Upper lobe of right lung (tissue), 1 donor: ENCODE measurements at places on chromosomes 4 and X.
A peak's percentile ranks its signal among the peaks of the same experiment; 100 is the strongest.

DNA sequence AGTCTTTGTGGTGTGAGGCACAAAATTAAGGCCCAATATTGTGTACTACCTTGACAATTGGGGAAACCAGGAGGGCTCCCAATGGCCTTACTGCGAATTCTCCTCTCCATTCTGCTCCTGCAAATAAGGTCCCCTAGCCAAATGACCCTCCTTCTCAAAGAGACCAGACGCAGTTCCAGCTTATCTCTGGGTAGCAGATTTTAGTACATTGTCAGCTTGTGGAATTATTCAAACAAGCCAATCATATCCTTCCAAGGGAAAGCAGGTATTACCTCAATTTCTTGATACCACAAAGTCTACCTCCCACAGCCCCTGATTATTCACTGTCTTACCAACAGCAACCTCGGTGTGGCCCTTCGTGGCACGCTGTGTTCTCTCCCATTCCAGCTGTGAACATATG, 7.8 kb upstream of the ZBTB33 start:
- no peak for DNase-seq

GRCh38 chrX:27600686-27601085, 10.5 kb downstream of the DCAF8L2 start:
- no peak for DNase-seq

- DNase-seq: peak; percentile 64
Measured at GRCh38 chr4:151489462-151490203, 80.7 kb downstream of the FHIP1A start.

DNA sequence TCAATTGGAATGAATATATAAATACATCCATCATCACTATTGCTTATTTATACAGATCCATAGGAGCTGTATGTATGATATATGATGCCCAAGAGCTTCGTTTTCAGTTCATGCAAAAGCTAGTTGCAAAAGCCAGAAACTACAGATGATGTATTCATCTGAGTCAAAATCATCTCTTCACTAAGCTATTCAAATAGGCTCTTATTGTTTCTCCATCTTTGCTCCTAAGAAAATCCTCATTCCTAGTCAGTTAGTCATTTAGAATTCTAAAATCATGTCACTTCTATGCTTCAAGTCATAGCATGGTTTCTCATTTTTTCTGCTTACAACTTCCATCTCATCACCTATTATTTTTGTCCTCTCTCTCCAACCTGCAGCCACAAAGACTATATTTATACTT, 300.1 kb upstream of the TRAM1L1 start:
- no peak for DNase-seq

DNA sequence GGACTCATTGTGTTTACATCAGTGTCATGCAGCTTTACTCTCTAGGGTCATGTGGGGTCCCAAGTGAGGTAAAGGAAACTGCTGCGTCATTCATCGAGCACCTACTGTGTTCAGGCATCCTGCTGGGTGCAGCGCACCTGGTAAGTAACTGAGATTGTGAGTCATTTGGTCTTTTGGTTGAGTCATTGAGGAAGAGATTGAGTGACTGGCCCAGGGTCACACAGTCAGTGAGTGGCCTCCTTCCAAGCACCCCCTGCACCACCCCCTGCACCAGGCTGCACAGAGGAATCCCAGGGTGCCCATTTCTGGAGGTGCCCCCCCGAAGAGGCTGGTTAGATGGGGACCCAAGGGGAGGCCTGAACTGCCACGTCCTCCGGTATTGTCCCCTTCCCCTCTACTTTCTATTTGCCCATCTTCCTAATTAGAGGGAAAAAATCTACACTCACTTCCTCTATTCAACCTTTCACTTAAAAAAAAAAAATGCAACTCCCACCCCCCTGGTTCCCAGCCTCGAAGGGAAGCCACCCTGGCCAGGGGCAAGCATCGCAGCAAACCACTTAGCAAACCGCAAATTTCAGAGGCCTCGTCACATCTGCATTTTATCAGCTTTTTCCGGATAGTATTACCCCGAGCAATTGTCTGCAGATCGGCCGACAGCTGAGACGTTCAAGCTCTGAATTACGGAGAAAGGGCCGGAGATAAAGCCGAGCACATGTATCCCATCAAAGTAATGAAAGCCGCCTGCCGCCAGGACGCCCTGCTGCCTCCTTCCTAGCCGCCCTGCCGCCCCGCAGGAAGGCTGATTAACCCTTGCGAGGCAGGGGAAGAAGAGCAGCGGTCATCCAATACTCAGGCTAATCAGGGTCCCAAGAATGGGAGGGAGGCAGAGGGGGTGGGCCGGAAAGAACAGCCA, 96.3 kb upstream of the MSX1 start:
- DNase-seq: peak; percentile 12

GRCh38 chrX:100695302-100695701, 36.6 kb downstream of the SYTL4 start:
- no peak for DNase-seq

DNA sequence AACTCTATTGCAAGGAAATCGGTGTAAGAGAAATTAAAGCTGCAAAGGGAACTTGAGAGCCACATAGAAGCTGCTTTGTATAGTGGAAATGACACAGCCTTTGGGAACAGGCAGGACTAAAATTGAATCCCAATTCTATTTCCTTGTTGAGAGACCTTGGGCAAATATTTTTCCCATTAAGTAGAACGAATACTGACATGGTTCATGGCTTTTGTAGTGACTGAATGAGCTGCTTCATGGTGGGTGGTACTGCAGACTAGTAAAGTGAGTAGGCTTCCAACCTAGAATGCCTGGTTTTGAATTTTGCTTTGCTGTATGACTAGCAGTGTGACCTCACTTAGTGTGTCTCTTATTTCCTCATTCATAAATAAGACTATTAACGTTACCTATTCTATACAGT, 182.2 kb upstream of the KCNIP4 start:
- DNase-seq: no peak

DNA sequence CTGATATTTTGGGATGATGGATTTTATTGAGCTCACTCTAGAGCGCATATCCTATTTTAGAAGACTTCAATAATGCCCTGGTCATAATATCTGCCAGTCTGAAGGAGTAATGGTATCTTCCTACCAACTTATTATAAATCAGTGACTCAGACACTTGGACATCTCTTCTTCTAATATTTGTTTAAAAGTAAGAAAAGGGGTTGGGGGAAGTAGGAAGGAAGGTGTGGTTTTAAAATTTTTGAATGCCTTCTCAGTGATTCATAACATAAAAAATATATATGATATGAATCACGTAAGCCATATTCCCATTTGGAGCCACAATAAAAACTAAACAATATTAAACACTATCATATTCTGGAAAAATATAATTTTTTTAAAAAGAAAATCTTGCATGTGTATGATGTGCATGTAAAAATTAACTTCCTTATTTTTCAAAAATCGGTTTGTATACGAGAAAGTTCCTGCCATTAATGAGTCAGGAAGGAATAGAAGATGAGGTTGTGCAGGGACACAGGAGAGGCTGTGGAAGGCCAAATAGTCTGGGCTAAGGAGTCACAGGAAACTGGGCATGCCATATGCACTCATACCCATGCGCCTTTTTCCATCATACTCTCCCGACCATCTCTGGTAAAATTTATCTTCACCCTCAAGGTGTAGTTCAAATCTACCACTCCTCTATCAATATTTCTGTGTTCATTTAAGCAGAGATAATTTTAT, 286.5 kb downstream of the EPHA5 start:
- no peak for DNase-seq

DNA sequence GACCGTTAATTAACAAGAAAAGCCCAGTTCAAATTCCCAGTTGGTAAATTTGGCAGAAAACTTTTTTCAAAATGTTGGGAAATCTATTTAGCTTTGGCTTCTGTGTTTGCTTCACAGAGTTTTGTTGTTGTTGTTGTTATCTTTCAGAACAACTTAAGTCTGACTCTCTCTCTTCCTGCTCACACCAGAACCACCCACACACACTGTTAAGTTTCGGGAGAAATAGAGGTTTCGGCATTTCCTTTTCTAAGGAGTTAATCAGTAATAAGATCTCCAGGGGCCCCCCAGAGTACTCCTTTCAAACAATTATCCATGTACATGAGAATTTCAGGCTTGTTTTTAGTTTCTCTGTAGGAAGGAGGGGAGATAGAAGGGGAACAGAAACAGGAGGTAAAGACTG, 106.2 kb upstream of the PTCHD1 start:
- no peak for DNase-seq

DNA sequence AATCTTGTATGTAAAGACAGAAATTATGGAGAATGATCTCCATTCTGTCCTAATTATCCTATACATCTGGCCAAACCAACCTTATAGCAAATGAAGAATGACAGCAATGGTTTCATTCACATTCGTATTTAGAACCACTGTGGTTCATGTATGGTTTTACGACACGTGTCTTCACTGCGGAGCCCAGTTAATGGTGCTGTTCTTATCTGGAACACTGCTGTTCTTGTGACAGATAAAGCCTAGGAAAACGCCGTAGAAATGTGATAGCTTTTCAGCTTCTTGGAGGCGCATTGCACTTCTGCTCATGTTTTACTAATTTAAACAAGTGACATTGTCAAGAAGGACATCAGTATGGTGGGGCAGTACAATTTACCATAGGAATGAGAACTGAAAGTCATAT, 2266.4 kb upstream of the TENM3 start:
- DNase-seq: no peak

GRCh38 chrX:17968367-17968766, 107.3 kb upstream of the RAI2 start:
- no peak for DNase-seq
